ENCODE measurements at places on chromosomes 1 and 21. TPM values are rescaled to one million over a fixed set of nuclear protein-coding genes. Genes with fewer than 3 reads are reported as not detected.

GRCh38 chr1:117930173-117930447, 571 bp downstream of the WDR3 start:
- H3K27ac ChIP-seq, result peak overlapping the region; percentile 89
- peaks cover 7% of the 10 kb centered on the region for H3K36me3 ChIP-seq
- no peaks in the 10 kb centered on the region for H3K27me3 ChIP-seq
- peaks cover 41% of the 10 kb centered on the region for H3K4me1 ChIP-seq
- peak overlapping the region; percentile 81 for H3K4me3 ChIP-seq

- no peaks in the 10 kb centered on the region for H3K4me1 ChIP-seq
- no peak for DNase-seq
- no peak overlapping the region for H3K27ac ChIP-seq
- no peak overlapping the region for H3K4me3 ChIP-seq
- no peaks in the 10 kb centered on the region for H3K27me3 ChIP-seq
- no peaks in the 10 kb centered on the region for H3K36me3 ChIP-seq
Observed at GRCh38 chr21:26943921-26944320, 23.0 kb downstream of the ADAMTS5 start.

DNA sequence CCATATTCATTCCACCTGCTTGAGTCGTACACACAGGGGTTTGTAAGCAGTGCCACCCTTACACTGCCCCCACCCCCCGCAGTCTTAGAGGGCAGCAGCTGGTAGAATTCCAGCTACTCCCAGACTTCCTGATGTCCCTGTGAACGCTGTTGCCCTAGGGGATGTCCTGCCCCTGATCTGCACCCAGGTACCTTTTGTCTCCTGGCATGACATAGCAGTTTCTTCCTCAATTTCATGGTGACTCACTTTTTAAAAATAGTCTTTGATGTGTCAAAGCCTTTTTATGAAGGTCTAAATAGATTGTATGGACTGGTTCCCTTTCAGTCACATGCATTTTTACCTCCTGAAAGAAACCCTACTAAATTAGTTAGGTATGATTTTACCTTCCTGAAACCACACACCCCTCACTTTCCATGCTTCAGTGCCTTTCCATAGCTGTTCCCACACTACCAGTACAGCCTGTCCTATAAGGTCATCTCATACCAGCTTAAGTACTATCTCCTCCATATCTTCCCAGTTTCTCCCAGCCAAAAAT, 76.4 kb downstream of the ST3GAL3 start:
- H3K4me1 ChIP-seq, result no peaks in the 10 kb centered on the region
- H3K27me3 ChIP-seq, result no peaks in the 10 kb centered on the region
- no peak for DNase-seq
- no peaks in the 10 kb centered on the region for H3K36me3 ChIP-seq
- no peak overlapping the region for H3K27ac ChIP-seq

- H3K4me1 ChIP-seq, result no peaks in the 10 kb centered on the region
- no peak overlapping the region for H3K27ac ChIP-seq
- H3K36me3 ChIP-seq, result no peaks in the 10 kb centered on the region
- DNase-seq, result no peak
- H3K27me3 ChIP-seq, result no peaks in the 10 kb centered on the region
Observed at GRCh38 chr1:209364716-209365115, 218.8 kb upstream of the CAMK1G start.

GRCh38 chr1:231844986-231845502, 218.5 kb downstream of the DISC1 start:
- no peak for DNase-seq
- no peaks in the 10 kb centered on the region for H3K4me1 ChIP-seq
- H3K27me3 ChIP-seq, result no peaks in the 10 kb centered on the region
- H3K27ac ChIP-seq, result no peak overlapping the region
- no peaks in the 10 kb centered on the region for H3K36me3 ChIP-seq

GRCh38 chr1:152786077-152786476, at the start of gene LCE1E:
Gene LCE1E (plus strand): TSS chr1:152786257. CDS start chr1:152787300, 1,043 bp downstream.
- no peaks in the 10 kb centered on the region for H3K36me3 ChIP-seq
- H3K27me3 ChIP-seq, result peaks cover 4% of the 10 kb centered on the region
- no peak within 1 kb of the TSS for H3K4me3 ChIP-seq
- H3K4me1 ChIP-seq, result no peaks in the 10 kb centered on the region

- H3K27me3 ChIP-seq, result no peaks in the 10 kb centered on the region
- no peaks in the 10 kb centered on the region for H3K36me3 ChIP-seq
- no peak overlapping the region for H3K4me3 ChIP-seq
Observed at GRCh38 chr1:204799630-204800029, 71.0 kb upstream of the NFASC start.

DNA sequence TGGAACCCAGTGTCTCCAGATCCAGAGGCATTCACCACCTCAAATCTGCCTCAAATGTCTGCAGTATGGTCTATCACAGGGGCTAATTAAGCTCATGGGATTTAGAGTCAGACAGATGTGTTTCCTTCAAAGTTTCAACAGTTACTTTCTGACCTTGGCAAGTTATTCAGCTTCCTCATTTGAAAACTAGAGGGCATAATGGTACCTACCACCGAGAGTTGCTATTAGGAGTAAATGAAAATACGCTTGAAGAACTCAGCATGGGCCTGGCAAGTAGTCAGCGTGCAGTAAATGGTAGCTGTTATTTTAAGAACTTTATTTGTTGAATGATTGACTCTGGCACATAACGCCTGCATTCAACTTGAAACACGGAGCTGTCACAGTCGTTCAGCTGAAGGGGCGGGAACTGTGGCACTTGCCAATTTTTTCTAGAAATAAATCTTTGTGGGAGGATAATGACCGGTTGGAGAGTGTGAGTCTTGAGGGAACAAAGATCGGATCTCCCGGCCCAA, 1.2 kb upstream of the CAP1 start:
- H3K4me1 ChIP-seq, result peaks cover 77% of the 10 kb centered on the region
- no peaks in the 10 kb centered on the region for H3K27me3 ChIP-seq
- H3K36me3 ChIP-seq, result no peaks in the 10 kb centered on the region
- H3K4me3 ChIP-seq, result peak overlapping the region; percentile 78
- DNase-seq, result peak; percentile 66
- peak overlapping the region; percentile 86 for H3K27ac ChIP-seq

DNA sequence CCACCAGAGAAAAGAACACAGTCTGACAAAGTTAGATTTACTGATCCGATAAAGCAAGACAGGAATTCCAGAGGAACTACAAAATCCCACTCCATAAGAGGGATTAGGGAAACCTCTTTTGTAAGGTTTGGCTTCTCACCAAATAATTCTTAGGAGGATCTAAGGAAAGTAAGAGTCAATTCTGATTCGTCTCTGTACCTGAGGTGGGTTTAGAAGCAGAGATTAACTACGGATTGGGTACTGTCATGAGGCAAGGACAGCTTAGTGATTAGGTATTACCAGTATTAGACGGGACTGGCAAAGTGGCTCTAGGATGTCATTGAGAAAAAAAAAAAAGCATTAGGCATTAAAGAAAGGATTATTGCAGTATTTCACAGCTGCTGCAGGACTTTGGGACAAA, 371.7 kb upstream of the BRINP3 start:
- no peaks in the 10 kb centered on the region for H3K4me1 ChIP-seq
- no peak for DNase-seq
- H3K36me3 ChIP-seq, result no peaks in the 10 kb centered on the region
- no peak overlapping the region for H3K4me3 ChIP-seq
- no peaks in the 10 kb centered on the region for H3K27me3 ChIP-seq

DNA sequence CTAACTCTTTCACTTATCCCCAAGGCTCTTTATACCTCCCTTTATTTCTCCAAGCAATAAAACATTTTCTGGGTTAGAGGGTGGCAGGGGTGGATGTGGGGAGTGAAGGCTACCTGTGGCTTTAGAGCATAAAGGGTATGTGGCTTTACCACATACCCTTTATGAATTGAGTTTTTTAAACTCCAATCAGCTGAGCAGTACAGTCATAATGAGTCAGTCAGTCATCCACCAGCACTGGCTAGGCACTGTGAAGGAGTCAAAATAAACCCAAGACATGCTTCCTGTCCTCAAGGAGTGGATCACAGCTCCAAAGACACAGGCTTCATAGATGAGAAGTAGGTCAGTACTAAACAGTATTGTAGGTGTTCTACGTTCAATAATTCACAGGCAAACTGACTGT, 2.6 kb upstream of the TDRD10 start:
- H3K36me3 ChIP-seq, result no peaks in the 10 kb centered on the region
- H3K4me1 ChIP-seq, result peaks cover 31% of the 10 kb centered on the region
- no peak overlapping the region for H3K4me3 ChIP-seq
- no peak for DNase-seq

- no peak overlapping the region for H3K27ac ChIP-seq
- no peak overlapping the region for H3K4me3 ChIP-seq
- no peaks in the 10 kb centered on the region for H3K36me3 ChIP-seq
- H3K27me3 ChIP-seq, result no peaks in the 10 kb centered on the region
- no peak for DNase-seq
Observed at GRCh38 chr1:22201023-22201422, 58.1 kb upstream of the WNT4 start.

DNA sequence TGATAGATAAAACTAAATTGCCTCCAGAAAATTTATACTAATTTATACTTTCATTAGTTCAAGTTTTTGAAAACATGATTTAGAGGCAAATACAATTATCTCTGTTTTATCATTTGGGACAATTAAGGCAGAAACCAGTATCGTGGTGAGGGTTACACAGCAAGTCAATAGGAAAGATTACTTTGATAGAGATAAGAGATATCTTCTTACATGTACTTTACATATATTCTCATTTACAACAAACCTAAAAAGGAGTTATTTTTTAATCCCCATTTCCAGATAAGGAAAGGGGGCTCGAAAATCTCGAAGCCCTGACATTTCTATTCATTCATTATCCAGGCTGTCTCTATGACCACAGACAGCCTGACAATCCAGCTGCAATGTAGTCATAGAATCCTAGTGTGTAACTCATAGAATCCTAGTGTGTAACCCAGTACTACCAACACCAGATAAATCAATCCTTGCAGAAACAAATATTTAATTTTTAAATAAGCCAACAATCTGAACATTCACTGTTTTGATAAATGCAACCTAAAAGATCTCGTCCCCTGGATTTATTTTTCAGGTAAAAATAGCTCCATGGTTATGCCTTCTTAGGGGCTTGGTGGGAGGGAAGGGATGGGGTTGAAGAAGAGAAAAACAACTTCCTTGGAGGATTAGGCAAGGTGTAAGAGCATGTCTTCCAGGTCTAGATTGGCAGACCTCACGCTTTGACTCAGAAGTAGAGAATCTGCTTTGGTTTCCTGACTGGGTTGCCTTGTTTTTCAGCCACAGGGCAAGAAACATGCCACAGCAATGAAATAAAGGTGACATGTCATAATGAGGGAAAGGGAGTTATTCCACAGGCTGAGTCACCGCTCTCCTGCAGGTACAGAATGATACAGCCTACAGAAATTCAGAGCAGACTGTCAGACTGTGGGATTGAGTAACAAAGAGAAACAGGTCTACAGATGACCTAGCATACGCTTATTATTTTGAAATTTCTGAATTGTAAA, 45.6 kb downstream of the IRF2BP2 start:
- no peaks in the 10 kb centered on the region for H3K36me3 ChIP-seq
- H3K4me3 ChIP-seq, result no peak overlapping the region
- H3K4me1 ChIP-seq, result no peaks in the 10 kb centered on the region
- H3K27ac ChIP-seq, result no peak overlapping the region
- no peak for DNase-seq
- H3K27me3 ChIP-seq, result no peaks in the 10 kb centered on the region

- no peak overlapping the region for H3K4me3 ChIP-seq
- no peak overlapping the region for H3K27ac ChIP-seq
- no peak for DNase-seq
- H3K27me3 ChIP-seq, result no peaks in the 10 kb centered on the region
- H3K4me1 ChIP-seq, result peaks cover 12% of the 10 kb centered on the region
Observed at GRCh38 chr1:110384581-110385321, 6.1 kb downstream of the SLC16A4 start.

DNA sequence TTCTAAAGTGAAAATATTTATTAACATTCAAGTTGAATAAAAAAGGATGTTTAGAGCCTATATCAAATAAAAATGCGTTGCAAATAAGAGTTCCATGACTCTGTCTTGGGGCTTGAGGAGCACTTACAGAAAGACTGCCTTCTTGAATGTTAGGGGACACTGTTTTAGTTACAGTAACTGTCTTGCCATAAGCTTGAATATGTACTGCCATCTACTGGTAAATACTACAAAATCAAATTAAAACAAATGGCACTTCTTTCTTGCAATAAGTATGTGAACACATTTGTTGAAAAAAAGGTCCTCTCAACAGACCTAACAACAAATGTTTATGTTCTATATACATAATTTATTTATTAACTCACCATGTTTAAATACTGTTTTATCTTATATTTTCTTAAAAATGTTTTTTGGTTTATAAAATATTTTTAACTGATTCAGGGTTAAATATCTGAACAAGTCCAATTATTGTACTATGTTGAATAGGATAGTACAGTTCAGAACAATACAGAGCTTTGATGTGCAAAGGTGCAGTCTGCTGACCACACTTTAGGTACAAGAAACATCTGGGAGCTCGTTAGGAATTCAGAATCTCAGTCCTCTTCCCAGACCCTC, 199.5 kb downstream of the LRRIQ3 start:
- no peak for DNase-seq
- H3K36me3 ChIP-seq, result no peaks in the 10 kb centered on the region
- H3K27ac ChIP-seq, result no peak overlapping the region

DNA sequence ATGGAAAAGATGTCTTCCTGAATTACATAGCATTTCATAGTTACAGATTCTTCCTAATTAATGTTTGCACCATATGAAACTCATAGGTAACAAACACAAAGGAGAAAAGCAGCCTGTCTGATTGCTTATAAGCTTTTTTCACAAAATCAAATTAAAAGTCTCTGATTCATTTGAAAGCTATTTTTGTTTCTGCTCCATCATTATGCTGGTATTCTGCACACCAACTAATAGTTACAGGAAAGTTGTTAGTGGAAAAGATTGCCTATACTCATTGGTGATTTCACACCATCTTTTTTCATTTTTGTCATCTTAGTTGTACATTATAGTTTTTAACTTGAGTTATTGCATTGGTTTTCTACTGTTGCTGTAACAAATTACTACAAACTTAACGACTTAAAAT, 70.0 kb downstream of the PRKAA2 start:
- no peak overlapping the region for H3K4me3 ChIP-seq
- H3K27me3 ChIP-seq, result no peaks in the 10 kb centered on the region
- H3K4me1 ChIP-seq, result no peaks in the 10 kb centered on the region
- H3K27ac ChIP-seq, result no peak overlapping the region

DNA sequence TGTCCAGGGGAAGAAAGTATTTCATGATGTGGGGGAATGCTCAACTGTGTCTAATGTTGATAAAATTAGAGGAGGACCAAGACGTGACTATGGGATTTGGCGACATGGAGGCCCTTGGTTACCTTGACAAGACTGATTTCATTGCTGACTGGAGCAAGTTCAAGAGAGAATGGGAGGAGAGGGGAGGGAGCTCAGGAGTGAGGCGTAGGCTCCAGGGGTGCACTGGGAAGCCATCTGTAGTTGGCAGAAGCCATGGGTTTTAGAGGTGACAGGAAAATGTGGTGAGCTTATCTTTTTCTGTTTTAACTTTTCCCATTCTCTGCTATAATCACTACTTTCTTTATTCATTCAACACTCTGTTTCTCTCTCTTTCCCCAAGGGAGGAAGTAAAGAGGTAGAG, 15.8 kb downstream of the UBE4B start:
- H3K4me1 ChIP-seq, result peaks cover 25% of the 10 kb centered on the region
- peaks cover 27% of the 10 kb centered on the region for H3K36me3 ChIP-seq
- no peak overlapping the region for H3K4me3 ChIP-seq
- no peaks in the 10 kb centered on the region for H3K27me3 ChIP-seq
- DNase-seq, result no peak

DMBX1 gene
- total RNA-seq, result not detected

RSPH1 gene
- total RNA-seq, result not detected

PRDM2 gene
- total RNA-seq, result 113 TPM

DTL gene
- total RNA-seq, result 0.06 TPM

Measured in CD4-positive, alpha-beta memory T cell (primary cell).